B cell (primary cell): ENCODE measurements at places on chromosomes 7 and 10. TPM values are rescaled to one million over a fixed set of nuclear protein-coding genes. Genes with fewer than 3 reads are reported as not detected.

DNA sequence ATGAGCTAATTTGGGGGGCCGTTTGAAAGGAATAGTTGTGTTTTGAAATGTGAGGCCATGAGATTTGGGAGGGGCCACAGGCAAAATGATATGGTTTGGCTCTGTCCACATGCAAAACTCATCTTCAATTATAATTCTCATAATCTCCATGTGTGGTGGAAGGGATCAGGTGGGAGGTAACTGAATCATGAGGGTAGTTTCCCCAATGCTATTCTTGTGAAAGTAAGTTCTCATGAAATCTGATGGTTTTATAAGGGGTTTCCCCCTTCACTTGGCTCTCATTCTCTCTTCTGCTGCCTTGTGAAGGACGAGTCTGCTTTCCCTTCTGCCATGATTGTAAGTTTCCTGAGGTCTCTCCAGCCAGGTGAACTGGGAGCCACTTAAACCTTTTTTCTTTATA, 490.8 kb upstream of the GRM3 start:
- H3K4me1 ChIP-seq: no peaks in the 10 kb centered on the region
- DNase-seq: no peak
- no peaks in the 10 kb centered on the region for H3K36me3 ChIP-seq
- H3K27ac ChIP-seq: no peak overlapping the region
- H3K27me3 ChIP-seq: no peaks in the 10 kb centered on the region
- no peak overlapping the region for H3K4me3 ChIP-seq

DNA sequence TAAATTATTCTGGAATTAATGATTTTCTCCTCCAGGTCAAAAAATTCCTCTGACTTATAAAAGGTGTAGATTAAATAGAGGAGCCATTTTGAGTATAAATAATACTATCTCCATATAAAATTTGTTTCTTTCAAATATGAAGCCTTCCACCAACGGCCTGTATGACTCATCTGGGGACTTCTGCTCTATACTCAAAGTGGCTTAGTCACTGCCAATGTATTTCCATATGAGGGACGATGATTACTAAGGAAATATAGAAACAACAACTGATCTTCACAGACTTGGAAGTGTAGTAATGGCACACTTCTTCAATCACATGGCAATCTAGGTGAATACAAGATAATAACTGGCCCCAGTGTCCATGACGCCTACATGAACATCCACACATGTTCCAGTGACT, 335.6 kb upstream of the HGF start:
- no peaks in the 10 kb centered on the region for H3K36me3 ChIP-seq
- H3K27me3 ChIP-seq: no peaks in the 10 kb centered on the region
- no peaks in the 10 kb centered on the region for H3K4me1 ChIP-seq
- no peak overlapping the region for H3K4me3 ChIP-seq
- no peak overlapping the region for H3K27ac ChIP-seq

DNA sequence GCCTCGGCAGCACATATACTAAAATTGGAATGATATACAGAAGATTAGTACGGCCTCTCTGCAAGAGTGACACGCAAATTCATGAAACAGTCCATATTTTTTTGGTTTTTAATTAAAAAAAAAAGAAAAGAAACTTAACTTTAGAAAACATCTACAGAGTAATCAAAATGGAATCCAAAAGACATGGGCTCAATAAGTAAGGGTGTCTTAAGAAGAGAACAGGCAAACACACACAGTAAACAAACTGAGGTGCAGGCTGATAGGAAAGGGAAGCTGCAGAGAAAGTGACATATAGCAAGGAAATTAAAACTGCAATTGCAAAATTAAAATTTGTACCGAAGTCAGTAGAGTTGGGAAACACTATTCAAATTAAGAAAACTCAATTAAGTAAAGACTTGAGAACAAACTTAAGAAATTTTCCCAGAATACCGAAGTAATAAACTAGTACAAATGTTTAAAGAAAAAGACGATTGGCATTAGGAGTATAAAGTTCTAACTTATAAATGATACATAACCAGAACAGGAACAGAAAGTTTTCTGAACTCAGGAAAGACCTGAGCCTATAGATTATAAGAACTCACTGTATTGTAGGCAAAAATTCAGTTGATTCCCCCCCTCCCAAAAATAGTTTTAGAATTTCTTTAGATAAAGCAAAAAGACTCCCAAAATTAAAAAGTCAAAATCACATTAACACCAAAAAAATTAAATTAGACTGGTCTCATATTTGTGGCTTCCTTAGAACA, 16.3 kb downstream of the MTPN start:
- no peak overlapping the region for H3K27ac ChIP-seq
- no peak overlapping the region for H3K4me3 ChIP-seq
- no peaks in the 10 kb centered on the region for H3K27me3 ChIP-seq

- H3K4me3 ChIP-seq: no peak overlapping the region
- no peaks in the 10 kb centered on the region for H3K27me3 ChIP-seq
- no peaks in the 10 kb centered on the region for H3K36me3 ChIP-seq
- H3K27ac ChIP-seq: no peak overlapping the region
- peak; percentile 46 for DNase-seq
- H3K4me1 ChIP-seq: peaks cover 69% of the 10 kb centered on the region
These were observed 14.0 kb downstream of the ADAM8 start for GRCh38 chr10:133262696-133263095.

DNA sequence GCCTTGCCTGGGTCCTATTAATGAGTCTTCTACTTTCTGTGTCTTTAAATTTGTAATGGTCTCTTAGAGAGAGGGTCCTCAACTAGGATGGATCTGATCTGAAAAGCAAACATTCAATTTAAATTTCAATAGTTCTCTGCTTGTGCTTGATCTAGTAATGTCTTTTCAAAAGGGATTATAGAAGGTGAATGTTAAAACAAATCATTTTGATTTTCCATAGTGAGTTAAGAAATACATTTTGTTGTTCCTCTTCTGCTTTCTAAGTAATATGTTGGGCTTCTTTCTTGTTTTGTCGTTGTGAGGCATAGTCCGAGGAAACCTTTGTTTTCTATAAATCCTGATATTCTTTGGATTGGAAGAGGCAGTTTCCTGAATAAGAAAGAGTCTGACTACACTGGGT, 18.8 kb downstream of the NRF1 start:
- H3K4me1 ChIP-seq: peaks cover 13% of the 10 kb centered on the region
- no peak for DNase-seq
- no peak overlapping the region for H3K27ac ChIP-seq
- no peaks in the 10 kb centered on the region for H3K36me3 ChIP-seq
- H3K4me3 ChIP-seq: no peak overlapping the region

- H3K27me3 ChIP-seq: no peaks in the 10 kb centered on the region
- H3K36me3 ChIP-seq: peaks cover 3% of the 10 kb centered on the region
- no peak overlapping the region for H3K27ac ChIP-seq
- DNase-seq: peak; percentile 7
These were observed 52.0 kb downstream of the KIF5B start for GRCh38 chr10:32004161-32004591.

Gene HTR5A
- not detected in 2 replicates for total RNA-seq
